ENCODE measurements at places on chromosomes 5 and 9.

DNA sequence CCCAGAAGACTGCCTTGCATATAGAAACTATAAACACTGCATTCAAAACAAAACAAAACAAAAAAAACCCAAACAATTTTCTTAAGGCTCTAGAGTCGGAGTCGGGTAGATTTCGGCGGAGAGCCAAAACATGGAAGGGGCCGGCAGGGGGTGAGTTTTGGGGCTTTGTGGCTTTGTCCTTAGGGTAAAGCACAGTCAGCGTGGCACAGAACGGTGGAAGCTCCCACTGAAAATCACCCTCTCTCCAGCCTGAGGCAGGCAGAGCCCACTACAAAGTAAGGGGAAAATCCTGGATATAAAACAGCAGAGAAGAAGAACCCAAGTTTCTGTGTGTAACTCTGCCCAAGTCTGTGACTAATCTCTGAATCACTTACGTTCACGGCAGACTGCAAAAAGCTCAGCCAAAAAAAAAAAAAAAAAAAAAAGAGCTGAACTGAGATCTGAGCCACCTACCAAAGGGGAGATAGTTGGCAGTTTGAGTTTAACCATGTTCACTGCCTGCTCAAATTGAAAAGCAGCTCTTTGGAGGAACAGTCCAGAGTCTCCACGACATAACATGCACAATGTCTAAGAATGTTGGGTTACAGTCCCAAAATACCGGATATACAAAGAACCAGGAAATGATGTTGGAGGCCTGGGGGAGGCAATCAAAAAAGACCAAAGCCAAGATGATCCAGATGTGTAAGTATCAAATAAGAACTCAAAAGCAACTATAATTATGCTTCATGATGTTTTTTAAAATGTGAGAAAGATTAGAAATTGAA lies 26.6 kb upstream of the OR2K2 start:
- ATAC-seq, result peak; percentile 83

- ATAC-seq, result no peak
Measured at GRCh38 chr9:12670006-12670405, 23.2 kb upstream of the TYRP1 start.

GRCh38 chr5:67809589-67809988 lies 406.0 kb upstream of the PIK3R1 start:
- no peak for ATAC-seq

GRCh38 chr5:130546211-130546610 lies 618.8 kb downstream of the HINT1 start:
- no peak for ATAC-seq

DNA sequence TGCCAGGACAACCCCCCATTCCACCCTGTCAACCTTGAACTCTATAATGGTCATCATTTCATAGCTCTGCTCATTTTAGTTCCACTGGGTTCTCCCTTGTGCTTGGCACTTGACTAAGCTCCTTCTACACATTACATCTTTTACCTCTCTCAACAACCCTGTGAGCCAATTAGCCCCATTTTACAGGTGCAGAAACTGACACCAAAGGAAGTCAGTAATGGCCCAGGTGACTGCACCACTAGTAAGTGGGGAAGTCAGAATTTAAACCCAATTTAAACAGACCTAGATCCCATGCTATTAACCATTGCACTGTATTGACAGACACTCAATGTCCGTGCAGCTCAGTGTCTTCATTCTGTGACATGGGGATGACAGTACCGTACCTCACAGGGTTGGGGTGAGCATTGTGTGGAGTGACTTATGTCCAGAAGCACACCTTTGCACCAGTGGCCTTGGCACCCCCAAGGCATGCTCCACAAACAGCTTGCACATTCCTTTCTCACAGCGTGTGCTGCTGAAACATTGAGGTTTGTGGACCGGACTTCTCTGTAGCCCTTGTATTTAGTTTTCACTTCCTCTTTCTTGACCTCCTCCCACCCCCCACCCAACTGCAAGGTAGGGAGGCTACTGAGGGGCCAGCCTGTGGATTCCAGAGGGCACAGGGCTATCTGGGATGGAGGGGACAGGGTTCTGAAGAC lies 23.1 kb downstream of the IRF1 start:
- ATAC-seq, result no peak

DNA sequence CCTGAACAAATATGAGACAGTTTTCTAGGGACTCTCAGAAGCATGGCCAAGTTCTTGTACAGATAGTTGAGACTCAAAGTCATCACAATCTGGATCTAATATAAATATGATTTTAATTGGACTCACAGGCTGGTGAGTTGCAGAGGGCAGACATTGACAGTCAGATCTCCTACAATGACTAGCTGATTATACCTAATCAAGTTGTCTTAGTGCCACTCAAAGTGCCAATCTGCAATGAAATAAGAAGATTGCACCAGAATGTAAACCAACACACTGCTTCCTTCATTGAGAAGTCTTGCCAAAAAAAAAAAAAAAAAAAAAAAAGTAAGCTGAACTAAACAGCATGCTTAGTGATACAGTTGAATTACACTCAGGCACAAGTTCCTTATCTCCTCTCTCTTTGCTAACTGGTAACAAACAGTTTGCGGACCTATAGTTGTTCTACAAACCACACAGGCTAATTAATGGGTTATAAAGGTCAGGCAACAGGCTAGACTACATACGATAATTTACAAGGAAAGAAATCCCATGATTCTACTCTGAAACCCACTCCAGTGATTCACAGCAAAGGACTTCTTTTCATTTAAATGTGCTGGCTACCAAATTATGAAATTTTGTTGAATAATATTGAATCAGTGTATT lies 107.3 kb upstream of the NIPBL start:
- ATAC-seq, result no peak

DNA sequence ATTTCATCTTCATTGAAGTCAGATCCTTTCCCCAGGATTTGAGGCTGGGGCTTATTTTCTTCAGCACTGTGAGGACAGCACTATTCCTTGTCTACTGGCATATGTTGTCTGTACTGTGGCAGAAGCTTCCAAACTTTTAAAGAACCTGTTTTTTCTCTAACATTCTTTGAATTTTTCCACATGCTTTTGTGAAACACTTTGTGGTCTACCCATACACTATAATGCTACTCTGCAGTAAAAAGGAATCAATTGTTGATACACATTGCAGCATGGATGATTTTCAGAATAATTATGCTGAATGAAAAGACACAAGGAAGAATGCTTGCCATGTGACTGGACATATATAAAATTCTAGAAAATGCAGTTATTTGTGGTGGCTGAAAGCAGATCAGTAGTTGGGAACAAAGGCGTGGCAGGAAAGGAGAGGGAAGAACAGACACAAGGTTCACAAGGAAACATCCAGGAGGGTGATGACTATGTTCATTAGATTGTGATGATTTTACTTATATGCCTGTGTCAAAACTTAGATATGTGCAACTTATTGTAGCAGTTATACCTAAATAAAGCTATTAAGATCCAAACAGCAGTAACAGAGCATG lies 96.8 kb downstream of the WNK2 start:
- ATAC-seq, result no peak

DNA sequence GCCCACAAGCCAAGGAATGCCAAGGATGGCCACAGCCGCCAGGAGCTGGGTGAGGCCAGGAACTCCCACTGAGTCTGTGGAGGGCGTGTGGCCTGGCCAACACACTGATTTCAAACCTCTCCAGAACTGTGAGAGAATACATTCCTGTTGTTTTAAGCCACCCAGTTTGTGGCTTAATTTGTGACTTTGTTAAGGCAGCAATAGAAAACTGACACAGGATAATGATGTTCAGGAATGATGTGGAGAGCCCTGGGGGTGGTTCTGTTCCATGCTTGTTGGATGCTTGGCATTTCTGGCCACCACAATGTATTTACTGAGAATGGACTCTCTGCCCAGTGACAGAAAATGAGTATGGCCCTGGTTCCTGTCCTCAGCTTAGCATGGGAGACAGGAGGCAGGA lies 82.8 kb downstream of the DAP start:
- ATAC-seq, result no peak

GRCh38 chr5:157997991-157998504 lies 139.1 kb upstream of the CLINT1 start:
- no peak for ATAC-seq

- no peak for ATAC-seq
Measured at GRCh38 chr5:110590187-110590586, 136.3 kb downstream of the TMEM232 start.

- ATAC-seq, result no peak
Measured at GRCh38 chr9:17609312-17610005, 30.6 kb downstream of the SH3GL2 start.
